ENCODE measurements at places on chromosomes 1 and 21.

DNA sequence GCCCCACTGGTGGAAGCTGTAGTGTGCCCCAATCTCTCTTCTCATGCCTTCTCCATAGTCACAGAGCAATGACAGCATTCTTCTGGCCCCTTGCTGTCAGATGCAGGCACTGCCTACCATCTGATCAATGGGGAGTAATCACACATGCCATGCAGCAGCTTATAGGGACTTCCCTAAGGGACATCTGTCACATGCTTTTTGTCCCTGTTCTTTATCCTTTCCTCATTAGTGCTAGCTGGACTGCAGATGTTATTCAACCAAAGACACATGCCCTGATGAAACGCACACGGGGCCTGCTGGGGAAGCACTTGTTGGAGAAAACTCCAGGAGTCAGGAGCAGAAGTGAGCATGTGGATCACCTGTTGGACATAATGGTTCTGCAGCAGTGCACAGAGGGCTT, 108.7 kb downstream of the KCNJ15 start:
- no peak for DNase-seq

- peak; percentile 31 for DNase-seq
These were observed 32.2 kb downstream of the HSPG2 start for GRCh38 chr1:21904704-21905520.

DNA sequence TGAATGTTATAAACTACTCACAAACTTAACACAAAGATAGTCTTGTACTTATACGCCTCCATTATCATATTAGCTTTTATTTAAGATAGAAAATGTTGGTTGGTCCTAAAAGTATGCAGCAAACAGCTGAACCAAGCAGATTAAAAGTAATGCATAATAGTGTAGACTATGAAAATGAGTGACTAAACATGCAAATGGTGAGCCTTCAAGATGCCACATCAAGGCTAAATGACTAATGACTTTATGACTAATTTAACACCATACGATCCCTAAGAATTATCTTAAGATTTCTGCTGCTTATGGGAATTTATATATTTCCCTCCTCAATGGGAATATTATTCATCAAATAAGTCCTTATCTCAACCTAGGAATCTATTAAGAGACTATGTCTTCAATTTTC, 4.6 kb downstream of the GPATCH2 start:
- DNase-seq: no peak

GRCh38 chr1:40877698-40878097, 15.5 kb upstream of the CITED4 start:
- peak; percentile 67 for DNase-seq

DNA sequence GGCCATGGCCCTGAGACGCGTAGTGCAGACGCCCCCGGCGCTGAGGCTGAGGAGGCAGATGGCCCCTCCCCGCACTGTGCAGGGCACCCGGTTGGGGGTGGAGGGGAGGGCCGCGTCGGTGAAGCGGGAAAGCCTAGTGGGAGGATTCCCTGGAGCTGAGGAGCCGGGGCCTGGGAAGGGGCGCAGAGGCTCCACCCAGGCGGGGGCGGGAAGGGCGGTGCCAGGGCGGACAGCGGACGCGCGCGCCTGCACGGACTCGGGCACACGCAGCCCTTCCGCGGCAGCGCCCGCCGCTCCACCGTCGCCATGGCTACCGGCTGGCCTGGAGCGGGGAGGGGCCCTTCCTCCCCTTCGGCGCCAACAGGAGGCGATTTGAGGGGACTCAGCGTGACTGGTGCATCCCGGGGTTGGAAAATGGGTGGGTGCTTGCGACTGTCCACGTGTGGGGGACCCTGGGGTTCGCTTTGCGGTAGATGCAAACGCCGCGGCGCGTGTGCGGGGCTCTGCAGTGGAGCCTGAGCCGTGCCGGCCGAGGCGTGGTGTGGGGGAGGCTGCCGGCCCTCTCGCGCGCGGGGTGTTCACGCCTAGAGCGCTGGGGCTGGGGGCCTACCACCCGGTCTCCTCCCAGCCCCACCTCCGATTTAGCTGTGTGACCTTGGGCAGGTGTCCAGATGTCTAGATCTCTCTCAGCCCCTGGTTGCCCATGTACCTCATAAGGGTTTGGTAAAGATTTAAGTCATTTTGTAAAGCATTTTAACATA, 35.1 kb downstream of the PTPRF start:
- peak; percentile 83 for DNase-seq

DNA sequence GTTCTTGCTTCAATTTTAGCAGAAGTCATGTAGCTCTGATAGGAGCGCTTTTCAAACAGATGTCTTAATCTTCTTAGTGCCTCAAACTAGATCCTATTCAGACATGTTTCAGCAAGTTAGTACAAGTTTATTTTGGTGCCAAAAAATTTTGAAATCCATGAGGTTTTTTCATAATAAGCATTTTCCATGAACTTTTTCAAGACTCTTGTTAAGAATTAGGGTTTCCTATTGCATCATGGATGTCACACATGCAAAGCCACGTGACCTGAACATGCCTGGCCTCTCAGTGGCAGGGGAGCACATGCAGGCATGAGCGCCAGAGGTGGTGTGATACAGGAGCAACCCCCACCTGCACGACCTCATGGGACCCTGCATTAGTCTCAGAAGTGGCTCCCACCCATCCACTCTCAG, 67.6 kb downstream of the POFUT2 start:
- DNase-seq: no peak

- DNase-seq: peak; percentile 11
These were observed 69.3 kb upstream of the ANGPTL3 start for GRCh38 chr1:62528015-62528414.

GRCh38 chr21:41926807-41927171, 27.0 kb downstream of the C2CD2 start:
- DNase-seq: no peak

- DNase-seq: no peak
These were observed 150.1 kb downstream of the PBX1 start for GRCh38 chr1:164709126-164709525.

- no peak for DNase-seq
These were observed 669.4 kb downstream of the SMYD3 start for GRCh38 chr1:245837718-245838117.

DNA sequence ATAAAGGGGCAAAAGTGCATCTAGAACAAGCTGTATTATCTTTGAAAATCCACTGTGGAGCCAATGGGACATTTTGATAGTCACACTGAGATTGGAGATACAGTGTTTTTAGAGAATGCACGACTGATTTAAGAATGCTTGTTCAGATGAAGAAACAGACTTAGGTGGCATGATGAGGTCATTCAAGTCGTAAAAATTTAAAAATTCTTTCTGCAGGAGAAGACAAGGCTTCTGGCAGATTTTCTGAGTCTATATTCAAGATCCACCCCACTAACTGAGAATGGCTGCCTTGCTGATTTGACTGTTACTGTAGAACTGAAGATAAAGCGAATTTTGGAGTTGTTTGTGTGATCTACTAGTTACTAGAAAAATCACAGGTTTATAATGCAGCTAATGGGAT, 310.6 kb downstream of the LRRC7 start:
- no peak for DNase-seq

DNA sequence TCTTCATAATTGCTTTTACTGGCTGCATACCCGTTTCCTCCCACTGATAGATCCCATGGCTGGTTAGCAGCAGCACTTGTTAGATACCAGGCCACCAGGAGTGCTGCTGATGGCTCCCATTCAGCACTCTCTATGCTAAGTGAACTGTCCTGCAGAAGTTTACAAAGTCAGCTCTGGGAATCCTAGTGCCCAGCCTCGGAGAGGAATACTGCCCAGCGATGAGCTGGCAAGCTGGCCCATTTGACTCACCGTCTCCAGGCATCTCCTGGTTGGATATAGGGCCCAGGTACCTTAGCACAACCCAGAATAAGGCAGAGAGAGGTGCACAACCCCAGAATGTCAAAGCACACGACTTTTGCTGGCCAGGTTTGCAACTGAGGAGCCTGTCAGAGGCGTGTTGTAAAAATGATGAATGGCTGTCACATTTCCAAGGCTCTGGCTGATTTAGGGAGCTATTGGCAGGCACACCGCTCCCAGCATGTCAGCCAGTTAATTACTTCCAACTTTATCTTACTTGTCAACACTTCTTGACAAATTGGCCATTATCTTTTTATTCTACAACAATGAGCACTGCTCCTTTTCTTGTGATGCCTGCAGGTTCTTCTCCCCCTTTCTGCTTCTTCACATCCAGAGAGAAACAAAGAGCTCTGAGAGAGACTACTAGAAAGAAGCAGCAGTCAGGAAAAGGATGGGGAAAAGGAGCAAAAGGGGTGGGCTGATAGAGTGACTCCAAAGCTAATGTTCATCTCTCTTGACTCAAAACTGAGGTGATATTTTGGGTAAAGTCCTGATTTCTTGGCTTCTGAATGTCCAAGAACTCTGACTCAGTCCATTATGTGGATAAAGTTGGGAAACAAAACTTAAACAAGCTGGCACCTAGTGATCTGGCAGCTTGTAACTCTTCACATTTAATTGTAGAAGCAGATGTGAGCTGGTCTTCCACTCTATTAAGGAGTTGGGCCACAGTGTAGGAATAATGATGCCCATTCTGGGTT, 10.8 kb upstream of the ANGPTL7 start:
- no peak for DNase-seq

DNA sequence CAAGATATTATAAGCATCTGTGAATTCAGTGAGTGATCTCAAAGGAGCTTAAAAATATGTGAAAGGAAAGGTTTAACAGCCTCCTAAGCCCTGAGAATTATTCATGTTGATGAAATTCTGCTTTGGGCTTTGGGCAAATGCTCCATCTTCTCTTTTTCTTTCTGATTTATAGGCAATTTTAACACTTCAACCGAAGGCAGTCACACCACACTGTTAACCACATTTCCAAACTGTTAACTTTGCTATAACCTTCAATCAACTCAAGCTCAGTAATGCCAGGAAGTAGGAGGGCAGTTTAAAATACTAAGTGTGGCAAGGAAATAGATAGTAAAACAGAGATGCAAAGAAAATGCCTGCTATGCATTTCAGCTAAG, 54.4 kb upstream of the NEK7 start:
- DNase-seq: no peak

DNA sequence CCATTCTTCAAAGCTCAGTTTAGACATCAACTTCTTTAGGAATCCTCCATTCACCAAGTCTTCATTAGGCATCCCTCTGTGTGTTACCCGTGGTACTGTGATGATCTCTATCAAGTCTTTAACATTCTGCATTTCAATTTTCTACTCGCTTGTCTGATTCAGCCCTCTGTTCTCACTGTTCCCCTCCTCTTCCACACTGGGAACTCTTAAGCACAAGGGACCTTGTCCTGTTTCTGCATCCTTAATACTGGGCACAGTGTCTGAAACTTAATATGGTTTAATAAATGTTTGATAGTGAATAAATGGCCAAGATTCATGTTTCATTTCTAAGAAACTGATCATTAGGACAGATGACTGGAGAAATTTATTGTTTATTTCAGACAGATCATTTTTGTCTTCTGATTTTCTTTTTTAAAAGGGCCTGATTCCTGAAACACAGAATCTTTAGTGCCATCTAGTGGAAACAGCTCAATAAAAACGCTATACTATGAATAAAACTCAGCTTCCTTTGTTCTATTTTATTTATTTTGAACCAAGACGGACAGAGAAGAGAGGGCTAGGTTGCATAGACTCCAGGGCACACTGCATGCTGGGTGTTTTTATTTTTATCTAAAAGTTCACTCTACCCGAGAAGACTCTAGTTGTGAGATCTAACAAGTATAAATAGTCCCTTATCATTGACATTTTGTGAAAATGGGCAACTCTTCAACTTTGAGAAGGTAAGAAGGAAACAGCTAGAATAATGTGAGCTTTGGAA, 7.0 kb upstream of the TRIM45 start:
- DNase-seq: peak; percentile 54

DNA sequence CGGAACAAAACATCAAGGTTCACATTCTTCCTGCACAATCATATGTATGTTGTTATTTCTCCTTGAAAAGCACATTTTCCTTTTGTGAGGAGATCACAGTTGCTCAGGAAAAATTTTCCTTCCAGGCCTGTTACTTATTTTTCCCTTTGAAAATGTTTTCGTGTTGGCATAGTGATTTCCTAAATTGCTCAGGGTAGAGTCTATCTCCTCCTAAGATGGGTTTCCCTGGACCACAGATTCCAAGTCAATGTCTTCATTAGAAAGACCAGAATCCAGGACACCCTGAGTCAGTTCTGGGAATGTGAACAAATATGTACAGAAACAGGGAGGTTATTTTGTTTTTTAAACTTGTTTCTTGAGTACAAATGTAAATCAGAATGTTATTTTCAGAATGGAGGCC, 94.3 kb upstream of the C1orf105 start:
- DNase-seq: no peak

DNA sequence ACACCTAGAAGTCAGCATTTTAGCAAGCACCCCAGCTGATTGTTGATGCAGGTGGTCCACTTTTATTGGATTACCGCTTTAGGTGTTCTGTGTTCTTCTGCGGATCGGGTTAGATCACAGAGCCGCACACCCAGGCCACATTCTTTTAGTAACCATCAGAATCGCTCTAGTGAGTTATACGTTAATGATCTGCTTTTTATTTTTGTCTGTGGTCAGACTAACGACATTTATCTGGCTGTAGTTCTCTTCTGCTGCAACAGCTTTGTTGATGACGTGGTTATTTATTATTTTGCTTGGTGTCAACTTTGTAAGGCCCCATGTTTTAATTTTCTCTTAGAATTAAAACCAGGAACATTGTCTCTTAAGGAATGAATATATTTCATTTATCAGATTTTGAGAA, 18.2 kb downstream of the SCCPDH start:
- DNase-seq: no peak

- no peak for DNase-seq
These were observed 13.4 kb downstream of the EPB41 start for GRCh38 chr1:28927648-28928313.

GRCh38 chr21:28152732-28153131, 839.9 kb downstream of the LTN1 start:
- DNase-seq: no peak

DNA sequence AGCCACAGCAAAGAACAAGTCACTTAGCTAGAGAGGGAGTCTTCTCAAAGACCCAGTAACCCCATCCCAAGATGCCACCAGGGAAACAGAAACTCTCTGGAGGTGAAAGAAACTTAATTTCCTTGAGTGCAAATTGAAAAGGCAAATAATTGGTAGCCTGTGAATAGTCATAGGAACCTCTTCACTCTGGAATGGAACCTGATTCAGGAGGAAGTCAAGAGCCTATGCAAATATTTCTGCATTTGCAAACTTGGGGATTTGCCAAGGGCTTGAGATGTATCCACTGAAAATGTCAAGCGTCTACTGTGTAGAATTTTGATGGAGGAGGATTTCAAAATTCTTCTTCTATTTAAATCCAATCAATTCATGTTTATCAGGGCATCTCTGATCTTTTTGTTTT, 5.7 kb downstream of the HIVEP3 start:
- DNase-seq: no peak

- peak; percentile 87 for DNase-seq
These were observed 65.5 kb upstream of the LRP8 start for GRCh38 chr1:53393325-53393792.

DNA sequence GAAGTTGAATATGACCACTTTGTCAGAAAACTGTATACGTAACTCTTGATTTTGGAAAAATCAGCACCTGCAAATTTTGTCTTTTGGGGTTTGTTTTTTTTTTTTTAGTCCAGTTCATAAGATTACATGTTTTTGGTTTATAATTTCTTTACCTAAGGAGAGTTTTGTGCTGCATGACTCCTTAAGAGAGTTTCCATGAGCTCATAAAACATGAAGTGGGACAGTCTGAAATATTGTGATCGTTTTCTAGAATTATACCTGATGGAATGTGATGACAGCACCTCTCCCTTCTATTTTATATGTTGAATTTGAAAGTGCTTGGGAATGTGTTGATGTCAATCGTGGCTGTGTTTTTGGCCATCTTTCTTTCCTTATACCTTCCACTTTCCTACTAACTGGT, 158.5 kb downstream of the NFIA start:
- no peak for DNase-seq

Data from hepatic stellate cell (primary cell).